NCI-H446 treated with DMSO at 0.1 percent for 48 hours (cell line): ENCODE measurements at places on chromosomes 3 and 15.

GRCh38 chr3:168061332-168061996, 34.3 kb downstream of the GOLIM4 start:
- no peak for DNase-seq

- no peak for DNase-seq
Measured at GRCh38 chr15:50774450-50774849, 8.9 kb upstream of the SPPL2A start.

DNA sequence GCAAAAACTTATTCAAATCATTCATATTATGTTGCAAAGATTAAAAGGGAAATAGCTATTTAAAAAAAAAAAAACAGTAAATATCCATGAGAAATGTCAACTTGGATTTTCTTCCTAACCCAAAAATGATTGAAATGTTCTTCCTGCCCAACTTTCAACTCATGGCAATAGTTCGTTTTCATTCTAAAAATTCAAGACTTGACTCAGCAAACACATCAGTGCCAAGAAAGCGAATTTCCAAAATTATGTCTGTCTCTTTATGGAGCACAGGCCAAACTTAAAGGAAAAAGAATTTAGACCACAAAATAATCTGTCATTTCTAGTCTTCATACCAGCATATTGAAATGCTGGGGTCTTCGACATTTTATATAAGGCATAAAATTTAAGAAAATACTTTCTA, 63.7 kb downstream of the MAGI1 start:
- DNase-seq: no peak

DNA sequence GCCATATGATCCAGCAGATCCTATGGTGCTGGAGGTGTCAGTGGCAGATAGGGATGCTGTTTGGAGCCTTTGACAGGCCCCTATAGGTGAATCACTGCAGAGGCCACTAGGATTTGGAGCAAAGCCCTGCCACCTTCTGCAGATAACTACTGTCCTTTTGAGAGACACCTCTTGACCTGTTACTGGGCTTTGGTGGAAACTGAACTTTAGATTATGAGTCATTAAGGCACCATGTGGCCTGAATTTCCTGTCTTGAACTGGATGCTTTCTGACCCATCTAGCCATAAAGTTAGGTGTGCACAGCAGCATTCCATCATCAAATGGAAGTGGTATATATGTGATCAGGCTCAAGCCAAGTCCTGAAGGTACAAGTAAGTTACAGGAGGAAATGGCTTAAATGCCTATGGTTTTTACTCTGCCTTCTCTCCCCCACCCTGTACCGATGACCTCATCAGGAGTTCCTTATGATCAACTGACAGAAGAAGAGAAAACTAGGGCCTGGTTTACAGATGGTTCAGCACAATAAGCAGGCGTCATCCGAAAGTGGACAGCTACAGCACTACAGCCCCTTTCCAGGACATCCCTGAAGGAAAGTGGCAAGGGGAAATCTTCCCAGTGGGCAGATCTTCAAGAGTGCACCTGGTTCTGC, 565.6 kb upstream of the AGTR1 start:
- no peak for DNase-seq

GRCh38 chr3:120024103-120024502, 70.1 kb downstream of the GSK3B start:
- no peak for DNase-seq

GRCh38 chr15:73844356-73844755, 29.0 kb upstream of the TBC1D21 start:
- DNase-seq: no peak

DNA sequence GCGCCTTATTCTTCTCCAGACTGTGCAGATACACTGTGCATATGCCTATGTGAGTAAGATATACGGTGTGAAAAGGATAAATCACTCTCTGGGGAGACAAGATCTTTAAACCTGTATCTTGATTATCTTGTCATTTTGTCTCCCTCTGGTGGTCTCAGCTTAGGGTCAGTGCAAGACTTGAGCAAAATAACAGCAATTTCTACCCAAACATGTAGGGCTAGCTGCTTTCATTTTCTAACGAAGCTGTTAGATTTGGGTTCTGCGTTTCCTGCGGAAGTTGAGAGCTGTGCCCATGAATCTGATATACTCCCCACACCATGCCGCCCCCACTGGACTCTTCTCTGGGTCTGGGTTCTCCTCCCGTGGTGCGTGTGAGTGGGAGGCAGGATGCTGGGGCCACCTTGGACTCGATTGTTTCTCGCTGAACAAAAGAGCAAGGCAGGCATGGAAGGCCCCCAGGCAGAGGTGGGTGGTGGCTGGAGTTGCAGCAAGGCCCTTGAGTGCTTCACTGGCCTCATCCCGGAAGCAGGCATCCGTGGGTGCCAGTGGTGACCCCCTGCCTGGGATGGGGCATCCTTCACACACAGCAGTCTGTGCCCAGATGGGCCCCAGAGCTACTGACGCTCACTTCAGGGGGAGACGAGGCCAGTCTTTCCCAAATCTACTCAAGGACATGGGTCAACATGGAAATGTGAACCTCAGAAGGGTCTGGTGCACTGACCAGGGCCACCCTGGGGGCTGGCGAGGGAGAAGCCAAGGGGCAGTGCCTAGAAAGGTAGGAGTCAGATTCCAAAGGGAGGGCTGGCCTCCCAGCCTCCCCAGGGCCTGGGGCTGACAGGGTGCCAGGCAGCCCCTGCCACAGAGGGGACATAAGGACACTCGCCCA, 179.6 kb downstream of the NSMCE3 start:
- DNase-seq: no peak
